ENCODE measurements at places on chromosomes 7 and 10.

GRCh38 chr10:29736366-29737073 lies 101.7 kb upstream of the SVIL start:
- DNase-seq: no peak

DNA sequence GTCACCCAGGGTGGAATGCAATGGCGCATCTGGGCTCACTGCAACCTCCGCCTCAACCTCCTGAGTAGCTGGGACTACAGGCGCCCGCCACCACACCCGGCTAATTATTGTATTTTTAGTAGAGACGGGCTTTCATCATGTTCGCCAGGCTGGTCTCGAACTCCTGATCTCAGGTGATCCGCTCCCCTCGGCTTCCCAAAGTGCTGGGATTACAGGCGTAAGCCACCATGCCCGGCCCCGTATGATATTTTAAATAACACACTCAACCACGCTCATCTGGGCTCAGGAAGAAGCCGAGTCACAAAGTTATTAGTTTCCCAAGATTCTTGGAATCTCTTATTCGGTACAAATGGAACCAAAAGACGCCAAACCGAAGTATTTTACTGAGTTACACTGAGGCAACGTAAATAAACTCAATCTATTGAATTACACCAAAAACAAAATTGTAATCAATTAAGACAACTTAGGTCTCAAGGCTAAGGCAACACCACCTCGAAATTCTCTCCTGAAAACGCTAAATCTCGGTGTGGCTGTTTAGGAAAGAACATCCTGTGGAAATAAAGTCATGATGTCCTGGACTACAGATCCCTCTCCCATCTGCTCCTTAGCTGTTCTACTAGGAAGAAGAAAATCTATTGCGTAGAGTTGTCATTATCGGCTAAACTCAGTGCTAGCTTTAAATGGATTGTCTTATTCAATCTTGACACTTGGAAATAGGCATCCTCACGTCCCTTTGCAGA lies 910 bp downstream of the ARHGAP19 start:
- no peak for DNase-seq

GRCh38 chr7:27156916-27157701 lies 634 bp upstream of the HOXA7 start:
- DNase-seq: no peak

DNA sequence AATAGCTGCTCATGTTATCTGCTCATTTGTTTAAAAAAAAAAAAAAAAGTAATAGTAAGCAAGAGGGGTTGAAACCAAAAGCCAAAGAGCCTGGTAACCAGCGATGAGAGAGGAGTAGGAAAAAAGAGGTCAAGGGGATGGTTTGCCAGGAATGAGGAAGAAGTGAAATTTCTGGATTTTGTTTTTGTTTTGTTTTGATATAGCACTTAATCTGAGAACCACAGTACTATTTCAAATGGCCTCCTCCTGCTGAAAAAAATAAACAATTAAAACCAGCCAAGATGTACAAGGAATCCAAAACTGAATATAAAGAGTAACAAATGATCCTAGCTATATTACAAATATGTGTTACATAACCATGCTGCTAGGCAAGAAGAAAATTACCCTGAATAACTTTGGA lies 213.1 kb downstream of the FGFR2 start:
- DNase-seq: no peak

DNA sequence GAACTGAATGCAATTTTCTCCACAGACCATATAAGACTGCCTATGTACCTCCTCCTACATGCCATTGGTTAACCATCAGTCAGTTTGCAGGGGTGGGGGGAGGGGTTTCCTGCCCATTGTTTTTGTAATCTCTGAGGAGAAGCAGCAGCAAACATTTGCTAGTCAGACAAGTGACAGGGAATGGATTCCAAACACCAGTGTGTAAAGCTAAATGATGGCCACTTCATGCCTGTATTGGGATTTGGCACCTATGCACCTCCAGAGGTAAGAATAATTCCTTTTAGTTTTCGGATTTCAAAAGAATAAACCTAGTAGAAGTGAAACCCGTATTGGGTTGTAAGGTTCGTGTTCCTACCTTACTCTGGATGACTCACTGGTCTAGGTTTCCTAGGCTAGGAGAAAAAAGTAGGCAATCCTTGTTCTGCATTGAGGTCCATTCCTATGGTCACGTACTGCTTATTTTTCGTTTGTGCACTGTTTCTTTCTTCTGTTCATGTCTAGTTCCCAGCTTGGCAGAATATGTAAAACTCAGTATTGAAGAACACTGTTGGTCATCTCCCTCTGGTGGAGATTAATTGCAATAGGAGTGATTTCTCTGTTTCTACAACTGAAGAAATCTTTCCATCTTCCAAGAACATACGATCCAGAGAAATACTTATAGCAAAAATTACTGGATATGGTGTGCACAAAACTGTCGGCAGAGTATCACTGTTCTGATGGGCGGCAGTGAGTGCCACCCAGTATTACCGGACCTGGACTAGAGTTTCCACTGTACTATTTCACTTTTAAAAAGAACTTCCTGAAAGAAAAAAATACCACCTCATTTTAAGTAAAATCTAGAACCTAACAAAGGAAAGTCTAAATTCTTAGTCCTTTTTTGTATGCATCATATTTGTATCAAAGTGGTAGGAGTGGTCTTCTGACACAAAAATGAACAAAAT lies at the start of gene AKR1C3:
Gene AKR1C3 (plus strand): TSS at position 150 of the 941 bp plus-strand sequence. CDS start 31 bp downstream, at position 181.
- no peak for DNase-seq

- no peak for DNase-seq
These were observed 69.3 kb downstream of the ALOX5 start for GRCh38 chr10:45443101-45444009.

DNA sequence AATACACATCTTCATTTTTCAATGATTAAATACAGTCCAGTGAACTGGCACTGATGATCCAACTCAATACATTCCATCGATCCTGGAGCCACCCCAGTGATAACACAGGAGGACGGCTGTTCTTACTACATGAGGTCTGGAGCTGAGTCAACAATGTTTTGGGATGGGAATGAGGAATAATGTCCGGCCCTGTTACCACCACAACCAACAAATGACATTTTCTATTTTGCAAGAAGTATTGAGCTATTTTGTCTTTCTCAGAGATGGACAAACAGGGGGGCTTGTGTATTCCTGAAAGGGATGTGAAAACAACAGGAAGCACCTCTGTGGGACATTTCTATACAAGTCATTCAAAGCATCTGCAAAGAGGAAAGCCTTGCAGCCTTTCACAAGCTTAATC lies 249.2 kb downstream of the PARD3 start:
- no peak for DNase-seq

Measured in activated CD8-positive, alpha-beta memory T cell treated with anti-CD3 and anti-CD28 coated beads for 1 hour (primary cell).